ENCODE measurements at places on chromosomes 13 and 19.

GRCh38 chr13:106036870-106037269, 498.6 kb downstream of the EFNB2 start:
- DNase-seq, result no peak

GRCh38 chr19:40831502-40832430, 18.5 kb downstream of the CYP2A6 start:
- no peak for DNase-seq

DNA sequence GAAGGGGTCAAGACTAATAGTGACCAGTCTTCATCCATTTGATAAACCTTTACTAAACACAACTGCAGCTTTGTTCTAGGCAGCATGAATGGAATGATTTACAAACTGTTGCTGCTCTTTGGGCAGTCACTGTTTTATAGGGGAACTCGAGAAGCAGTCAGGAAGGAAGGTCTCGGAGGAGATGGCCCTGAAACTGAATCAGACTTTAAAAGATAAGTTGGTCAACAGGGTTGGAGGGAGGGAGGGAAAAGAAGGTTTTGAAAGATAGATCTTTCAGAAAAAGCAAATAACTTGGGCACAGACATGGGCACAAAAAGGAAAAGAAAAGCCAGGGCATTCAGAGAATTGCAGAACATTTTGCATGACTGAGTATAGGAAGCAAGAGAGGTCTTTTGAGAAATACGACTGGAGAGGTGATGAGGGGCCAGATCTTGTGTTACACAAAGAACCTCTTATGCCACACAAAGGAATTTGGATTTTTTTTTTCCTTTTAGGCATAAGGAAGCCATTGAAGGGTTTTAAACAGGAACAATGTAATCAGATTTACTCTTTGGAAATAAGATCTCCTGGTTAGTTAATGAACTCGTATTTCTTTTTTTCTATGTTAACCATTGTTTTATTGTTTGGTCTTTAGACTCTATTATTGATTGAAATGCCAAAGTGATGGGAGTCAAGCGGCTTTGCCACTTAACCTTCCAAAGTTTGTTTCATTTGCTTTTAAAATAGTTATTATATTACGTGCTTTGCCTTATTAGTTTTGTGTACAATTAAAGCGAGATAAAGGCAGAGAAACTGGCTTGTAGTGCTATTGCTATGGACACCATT, 37.5 kb upstream of the SACS start:
- DNase-seq, result no peak

DNA sequence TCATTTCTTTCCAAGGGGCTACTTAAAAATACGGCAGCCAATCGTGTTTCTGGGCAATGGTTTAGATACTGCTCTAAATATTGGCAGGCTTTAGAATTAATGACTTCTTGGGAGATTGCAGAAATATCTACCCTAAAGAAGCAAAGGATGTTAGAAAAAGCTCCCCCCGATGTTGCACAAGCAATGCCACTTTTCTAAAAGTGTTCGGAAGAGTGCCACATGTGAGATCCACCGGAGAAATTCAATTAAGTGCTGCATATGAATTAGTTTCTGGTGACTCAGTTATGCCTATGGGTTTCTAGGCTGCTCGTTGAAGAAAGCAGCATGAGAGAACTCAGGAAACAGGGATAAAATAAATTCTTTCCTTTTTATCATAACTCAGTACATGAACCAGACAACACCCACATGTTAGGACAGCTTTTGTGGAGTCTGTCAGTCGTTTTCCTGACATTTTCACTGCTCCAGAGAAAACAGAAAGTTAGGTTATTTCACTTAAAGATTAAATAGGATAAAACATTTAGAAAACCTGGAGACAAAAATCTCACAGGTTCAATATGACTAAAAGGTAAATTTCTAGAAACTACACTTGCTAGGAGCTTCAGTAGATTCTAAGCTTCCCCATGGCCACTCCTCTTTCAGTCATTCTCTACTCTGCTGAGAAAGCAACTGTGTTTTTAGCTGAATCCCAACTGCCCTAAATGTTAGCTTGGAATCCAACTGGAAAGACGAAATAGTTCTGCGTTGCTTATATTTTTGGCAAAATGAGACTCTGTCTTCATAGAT, 244.7 kb downstream of the DCLK1 start:
- no peak for DNase-seq

DNA sequence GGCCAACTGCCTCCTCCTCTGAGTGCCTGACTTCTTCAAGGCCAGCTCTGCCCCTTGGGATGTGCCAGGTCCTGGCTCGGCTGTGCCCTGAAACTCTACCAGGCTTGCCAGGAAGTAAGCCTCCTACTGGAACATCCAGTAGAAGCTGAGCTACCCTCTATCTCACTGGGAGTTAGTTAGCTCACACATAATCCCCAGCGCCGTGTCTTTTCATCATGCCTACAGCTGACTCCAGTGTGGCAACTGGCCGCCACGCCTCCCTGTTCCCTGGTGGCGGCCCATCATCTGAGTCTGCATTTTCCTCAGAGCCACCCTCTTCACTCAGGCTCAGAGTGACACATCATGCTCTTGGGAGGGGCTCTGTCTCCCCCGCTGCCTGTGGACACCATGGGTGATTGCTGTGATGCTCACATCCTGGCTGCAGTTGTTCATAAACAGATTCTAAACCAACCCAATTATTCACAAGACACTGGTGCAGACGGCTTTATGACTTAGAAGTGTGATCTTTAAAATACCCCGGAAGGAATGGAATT, 131.9 kb upstream of the IRS2 start:
- DNase-seq, result no peak

DNA sequence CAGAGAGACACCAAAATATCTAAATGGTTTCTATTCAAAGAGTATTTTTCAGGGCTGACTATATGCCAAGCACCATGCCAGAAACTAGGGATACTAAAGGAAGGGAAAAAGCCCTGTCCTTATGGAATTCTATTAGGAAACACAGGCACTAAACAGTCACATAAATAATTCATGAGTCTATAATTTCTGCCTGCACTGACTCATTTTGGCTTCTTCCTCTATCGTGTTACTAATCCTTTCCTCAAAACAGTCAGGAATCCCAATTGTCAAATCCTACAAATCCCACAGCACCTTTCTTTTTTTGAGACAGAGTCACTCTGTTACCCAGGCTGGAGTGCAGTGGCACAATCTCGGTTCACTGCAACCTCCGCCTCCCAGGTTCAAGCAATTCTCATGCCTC, 29.2 kb downstream of the XPO4 start:
- DNase-seq, result no peak

DNA sequence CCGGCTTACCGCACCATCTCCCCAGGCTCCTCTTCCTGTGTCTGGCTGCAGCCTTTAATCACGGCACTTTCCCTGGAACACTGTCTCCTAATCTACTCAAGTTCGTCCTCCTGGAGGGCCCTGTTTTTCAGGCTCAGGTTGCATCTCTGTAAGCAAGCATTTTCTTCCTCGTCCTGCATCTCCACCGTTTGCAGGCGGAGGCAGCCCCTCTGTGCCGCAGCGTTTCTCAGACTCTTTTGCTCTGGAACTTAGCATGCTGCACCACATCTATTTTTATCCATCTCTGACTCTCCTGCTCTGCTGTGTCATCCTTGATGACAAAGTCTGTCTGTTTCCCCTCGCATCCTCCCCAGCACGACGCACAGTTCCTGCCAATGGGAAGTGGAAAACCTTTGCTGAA, 117.5 kb downstream of the ATP8A2 start:
- DNase-seq, result no peak

DNA sequence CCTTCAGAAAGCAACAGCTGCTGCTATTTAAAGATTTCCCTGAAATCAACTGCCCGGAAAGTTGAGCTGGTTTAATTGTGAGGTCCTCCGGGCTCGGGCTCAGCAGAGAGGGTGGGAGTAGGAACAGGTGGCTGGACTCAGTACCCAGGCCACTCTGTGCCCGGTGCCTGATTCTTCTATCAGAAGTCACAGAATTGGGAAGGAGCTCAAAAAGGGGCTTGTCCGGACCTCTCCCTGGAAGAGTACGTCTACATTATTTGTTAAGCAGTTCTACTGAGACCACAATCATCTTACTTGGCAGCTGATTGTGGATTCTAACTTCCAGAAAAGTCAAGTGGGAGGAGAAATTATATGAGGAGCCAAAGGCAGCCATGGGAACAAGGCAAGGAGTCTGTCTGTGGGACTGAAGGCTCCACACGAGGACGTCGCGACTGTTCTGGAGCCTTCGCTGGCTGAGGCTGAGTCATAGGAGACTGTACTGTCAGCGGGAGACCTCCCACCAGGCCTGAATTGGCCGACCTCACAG, 91.7 kb upstream of the ANKRD10 start:
- DNase-seq, result no peak

- DNase-seq, result no peak
Observed at GRCh38 chr13:110628952-110629701, 13.8 kb downstream of the NAXD start.

GRCh38 chr13:97069050-97069815, 75.0 kb upstream of the OXGR1 start:
- DNase-seq, result no peak

GRCh38 chr19:12912571-12912970, 6.5 kb downstream of the SYCE2 start:
- peak; percentile 95 for DNase-seq

DNA sequence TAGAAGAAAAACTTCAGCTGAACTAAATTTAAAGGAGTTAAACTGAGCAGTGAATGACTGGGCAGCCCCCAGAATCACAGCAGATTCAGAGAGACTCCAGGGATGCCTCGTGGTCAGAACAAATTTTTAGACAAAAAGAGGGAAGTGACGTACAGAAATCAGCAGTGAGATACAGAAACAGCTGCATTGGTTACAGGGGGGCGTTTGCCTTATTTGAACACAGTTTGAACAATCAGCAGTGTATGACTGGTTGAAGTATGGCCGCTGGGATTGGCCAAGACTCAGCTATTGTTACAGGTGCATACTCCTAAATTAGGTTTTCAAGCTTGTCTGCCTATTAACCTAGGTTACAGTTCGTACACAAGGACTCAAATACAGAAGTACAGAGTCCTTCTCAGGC, 2.2 kb upstream of the SPRYD7 start:
- no peak for DNase-seq

- DNase-seq, result no peak
Observed at GRCh38 chr13:75299913-75300862, 181.8 kb downstream of the TBC1D4 start.

- no peak for DNase-seq
Observed at GRCh38 chr19:28687296-28687695, 525.7 kb downstream of the UQCRFS1 start.

DNA sequence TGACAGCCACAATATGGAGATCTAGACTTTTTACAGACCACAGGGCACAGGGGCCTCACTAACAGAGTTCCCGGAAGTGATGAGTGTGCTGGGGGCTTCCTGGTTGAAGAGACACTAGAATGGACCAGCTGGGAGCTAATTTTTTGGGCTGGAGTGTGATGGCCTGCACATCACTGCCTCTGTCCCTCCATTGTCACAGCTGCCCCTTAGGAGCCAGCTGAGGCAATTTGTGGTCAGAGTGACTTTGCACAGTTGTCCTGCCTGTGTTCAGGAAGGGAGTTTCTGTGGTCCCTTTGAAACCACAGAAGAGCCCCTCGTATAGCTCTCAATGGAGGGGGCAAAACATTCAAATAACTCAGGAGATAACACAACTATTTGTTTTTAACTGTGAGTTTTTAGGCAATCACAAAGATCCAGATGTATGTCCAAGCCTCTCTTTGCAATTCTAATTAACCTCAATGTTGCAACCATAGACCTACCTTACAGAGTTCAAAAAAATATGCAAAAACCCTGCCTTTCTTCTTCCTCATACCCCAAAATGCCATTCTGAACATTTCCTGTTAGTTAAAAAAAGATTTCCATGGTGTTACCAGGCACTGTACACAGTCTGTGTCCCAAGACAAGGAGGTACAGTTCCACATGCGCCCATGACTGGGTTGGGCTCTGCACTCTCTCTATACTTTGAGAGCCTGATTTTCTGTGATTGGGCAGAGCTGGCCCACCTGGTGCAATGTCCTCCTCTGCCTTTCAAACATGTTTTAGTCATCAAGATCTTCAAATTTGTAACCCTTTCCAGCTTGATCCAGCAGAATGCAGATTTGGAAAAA, 2.4 kb downstream of the ALOX5AP start:
- no peak for DNase-seq

DNA sequence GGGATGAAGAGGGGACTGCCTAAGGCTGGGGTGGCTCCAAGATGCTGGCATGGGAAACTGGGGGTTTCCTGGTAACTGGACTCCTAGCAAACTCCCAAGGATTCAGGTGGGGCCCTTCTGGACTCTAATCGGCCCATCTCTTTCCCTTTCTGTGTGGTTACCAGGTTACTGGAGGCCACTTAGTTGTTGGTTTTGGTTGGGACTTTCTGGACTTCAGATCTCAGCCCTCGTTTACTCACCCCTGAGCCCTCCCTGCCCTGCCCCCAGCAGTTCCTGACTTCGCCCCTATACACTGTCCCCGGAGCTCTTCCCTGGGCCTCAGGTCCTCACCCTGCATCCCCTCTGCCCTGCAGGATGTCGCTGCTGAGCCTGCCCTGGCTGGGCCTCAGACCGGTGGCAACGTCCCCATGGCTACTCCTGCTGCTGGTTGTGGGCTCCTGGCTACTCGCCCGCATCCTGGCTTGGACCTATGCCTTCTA, 328 bp downstream of the CYP4F12 start:
- DNase-seq, result no peak

DNA sequence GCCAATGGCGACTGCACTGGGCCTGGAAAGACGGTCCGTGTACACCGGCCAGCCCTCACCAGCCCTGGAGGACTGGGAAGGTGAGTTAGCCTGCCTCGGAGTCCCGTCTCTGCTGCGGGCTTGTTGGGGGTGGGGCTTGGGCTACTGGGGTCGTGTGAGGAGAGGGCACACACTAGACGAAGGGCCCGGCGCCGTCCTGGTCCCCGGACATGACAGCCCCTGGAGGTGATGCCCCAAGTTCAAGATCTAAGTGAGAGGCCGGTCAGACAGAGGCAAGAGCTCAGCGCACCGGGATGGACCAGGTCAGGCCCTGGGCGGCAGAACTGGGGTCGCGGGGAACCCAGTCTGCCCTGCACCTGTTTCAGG, 1.6 kb downstream of the CILP2 start:
- DNase-seq, result no peak

GRCh38 chr19:1836458-1837221, 11.6 kb downstream of the REXO1 start:
- DNase-seq, result no peak

- DNase-seq, result no peak
Observed at GRCh38 chr13:60093425-60094019, 70.2 kb downstream of the DIAPH3 start.

- DNase-seq, result no peak
Observed at GRCh38 chr19:3440082-3440481, 40.2 kb downstream of the SMIM24 start.
